ENCODE measurements at places on chromosomes 7 and 10. TPM values are rescaled to one million over a fixed set of nuclear protein-coding genes. Genes with fewer than 3 reads are reported as not detected.

The NEURL1 gene
- 2.0 TPM for total RNA-seq

The GSDME gene
- total RNA-seq = 3.1 TPM

GRCh38 chr10:47023237-47024045, 112.2 kb downstream of the PTPN20 start:
- DNase-seq = no peak

DNA sequence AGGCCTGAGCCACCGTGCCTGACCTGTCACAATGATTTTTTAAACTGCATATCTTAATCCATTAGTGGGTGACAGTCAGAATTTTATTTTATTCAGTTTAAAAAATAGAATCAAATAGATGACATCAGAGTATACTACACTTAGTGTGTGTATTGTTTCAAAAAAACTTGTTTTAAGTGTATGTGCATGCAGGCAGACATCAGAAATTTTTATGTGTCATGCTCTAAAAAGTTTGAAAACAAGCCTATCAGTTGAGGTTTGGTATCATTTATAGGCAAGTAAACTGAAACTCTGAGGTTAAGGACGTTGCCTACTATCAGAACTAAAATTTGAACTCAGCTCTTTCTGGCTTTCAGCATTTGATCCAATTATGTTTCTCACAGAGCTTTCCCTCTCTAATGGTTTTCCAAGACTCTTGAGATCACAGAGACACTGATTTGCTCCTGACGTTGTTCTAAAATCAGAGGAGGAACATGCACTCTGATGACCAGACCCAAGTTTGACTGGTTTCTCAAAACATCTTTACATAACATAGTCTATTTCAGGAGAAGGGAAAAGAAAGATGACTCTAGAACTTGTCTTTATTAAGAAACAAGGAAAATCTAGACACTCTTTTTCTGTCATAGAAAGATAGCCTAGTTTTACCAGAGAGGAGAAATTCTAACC, 188.6 kb downstream of the AUTS2 start:
- DNase-seq = no peak

All from activated naive CD8-positive, alpha-beta T cell treated with anti-CD3 and anti-CD28 coated beads, Interleukin-2, amount 10 ng/mL, durations not matched to agents 7 days and 5 days (primary cell).